CD8-positive, alpha-beta T cell (primary cell): ENCODE measurements at places on chromosomes 7 and 10.

- DNase-seq = no peak
Observed at GRCh38 chr7:99792967-99793366, 9.0 kb upstream of the CYP3A4 start.

DNA sequence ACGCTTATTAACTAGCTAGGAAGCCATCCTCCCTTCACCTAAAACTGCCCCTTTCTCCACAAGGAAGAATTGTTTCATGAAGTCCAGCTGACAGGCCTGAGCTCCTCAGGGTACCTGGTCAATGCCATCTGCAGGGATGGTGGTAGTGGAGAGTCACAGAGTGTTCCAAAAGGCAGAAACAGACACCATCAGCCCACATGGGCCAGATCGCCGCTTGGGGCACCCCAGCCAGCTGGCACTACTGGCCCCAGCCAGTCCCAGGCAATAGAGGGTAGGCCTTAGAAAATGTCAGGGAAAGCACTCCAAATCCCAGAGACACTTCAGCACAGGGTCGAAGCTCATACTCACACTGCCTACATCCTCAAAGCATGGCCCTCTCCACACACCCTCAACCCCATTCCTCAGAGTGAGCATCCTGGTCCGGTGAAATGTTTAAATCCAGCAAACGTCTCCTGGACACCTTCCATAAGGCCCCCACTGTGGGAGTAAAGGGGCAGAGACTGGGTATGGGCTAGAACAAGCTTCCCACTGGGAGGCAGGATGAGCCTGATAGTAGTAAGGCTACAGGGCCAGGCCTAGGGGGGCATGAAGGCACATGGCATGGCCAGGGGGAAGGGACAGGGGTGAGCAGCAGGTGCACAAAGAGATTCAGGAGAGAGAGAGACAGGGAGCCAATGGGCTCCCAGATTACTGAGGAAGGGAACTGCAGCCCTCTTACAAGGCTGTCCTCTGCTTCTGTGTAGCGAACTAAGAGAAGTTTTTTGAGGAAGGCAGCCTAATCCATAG, 1.9 kb downstream of the LRRC20 start:
- no peak for DNase-seq

DNA sequence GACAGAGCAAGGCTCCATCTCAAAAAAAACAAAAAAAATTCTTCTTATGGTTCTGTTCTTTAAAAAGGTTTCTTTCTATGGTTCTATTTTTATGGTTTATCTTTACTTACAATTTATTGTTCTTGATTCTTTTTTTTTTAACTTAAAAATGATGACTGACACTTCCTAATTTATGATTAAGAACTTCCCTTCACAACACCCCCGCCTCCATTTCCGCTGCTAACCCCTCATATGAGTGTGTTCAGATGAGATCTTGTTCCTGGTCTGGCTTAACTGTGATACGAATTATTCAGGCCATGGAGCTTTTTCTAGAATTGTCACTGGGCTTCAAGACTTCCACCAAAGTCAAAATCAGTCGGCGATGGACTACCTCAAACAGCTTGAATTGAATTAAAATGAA, 33.9 kb downstream of the PTER start:
- peak; percentile 9 for DNase-seq

DNA sequence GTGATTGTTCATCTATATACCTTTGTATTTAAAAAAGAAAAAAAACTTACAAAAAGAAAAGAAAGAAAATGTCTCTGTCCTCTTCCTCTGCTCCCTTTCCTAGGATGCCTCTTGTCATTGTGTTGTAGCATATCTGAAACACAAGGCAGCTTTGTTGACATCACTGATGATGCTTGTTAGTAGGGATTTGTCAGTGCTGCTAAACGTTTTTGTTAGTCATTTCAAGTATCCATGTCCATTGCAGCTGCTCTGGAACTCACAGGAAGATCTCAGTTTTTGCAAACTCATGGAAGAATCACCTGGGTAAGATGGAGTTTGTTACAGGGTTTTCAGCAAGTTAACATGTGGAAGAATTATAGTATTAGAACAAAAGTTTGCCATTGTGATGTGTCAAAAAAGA, 123.6 kb downstream of the CCSER2 start:
- no peak for DNase-seq

- no peak for DNase-seq
Observed at GRCh38 chr7:45897042-45897690, 8.9 kb downstream of the IGFBP1 start.

GRCh38 chr10:69464801-69465401, 13.6 kb downstream of the TSPAN15 start:
- no peak for DNase-seq

DNA sequence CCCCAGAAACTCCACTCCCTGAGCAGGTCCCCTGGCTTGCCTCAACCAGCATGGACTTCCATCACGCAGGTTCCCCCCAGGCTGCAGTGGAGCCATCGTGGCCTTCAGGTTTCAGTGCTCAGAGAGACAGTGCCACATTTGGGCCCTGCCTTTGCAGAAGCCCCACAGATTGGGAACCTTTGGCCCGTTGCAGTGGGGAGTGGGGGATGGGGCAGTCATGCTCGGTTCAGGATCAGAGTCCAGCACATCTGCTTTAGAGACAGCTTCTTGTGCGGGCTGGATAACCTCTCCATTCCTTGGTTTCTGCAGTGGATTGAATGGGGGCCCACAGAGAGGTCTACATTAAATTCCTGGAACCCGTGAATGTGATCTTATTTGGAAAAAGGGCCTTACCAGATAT, 183.9 kb downstream of the EBF3 start:
- no peak for DNase-seq

- no peak for DNase-seq
Observed at GRCh38 chr7:14144538-14144937, 155.1 kb upstream of the ETV1 start.

- DNase-seq = no peak
Observed at GRCh38 chr7:156305351-156305750, 335.2 kb upstream of the RNF32 start.

- DNase-seq = no peak
Observed at GRCh38 chr7:42143711-42144600, 93.1 kb downstream of the GLI3 start.

- DNase-seq = no peak
Observed at GRCh38 chr10:47230482-47230881, 69.5 kb upstream of the GDF10 start.

DNA sequence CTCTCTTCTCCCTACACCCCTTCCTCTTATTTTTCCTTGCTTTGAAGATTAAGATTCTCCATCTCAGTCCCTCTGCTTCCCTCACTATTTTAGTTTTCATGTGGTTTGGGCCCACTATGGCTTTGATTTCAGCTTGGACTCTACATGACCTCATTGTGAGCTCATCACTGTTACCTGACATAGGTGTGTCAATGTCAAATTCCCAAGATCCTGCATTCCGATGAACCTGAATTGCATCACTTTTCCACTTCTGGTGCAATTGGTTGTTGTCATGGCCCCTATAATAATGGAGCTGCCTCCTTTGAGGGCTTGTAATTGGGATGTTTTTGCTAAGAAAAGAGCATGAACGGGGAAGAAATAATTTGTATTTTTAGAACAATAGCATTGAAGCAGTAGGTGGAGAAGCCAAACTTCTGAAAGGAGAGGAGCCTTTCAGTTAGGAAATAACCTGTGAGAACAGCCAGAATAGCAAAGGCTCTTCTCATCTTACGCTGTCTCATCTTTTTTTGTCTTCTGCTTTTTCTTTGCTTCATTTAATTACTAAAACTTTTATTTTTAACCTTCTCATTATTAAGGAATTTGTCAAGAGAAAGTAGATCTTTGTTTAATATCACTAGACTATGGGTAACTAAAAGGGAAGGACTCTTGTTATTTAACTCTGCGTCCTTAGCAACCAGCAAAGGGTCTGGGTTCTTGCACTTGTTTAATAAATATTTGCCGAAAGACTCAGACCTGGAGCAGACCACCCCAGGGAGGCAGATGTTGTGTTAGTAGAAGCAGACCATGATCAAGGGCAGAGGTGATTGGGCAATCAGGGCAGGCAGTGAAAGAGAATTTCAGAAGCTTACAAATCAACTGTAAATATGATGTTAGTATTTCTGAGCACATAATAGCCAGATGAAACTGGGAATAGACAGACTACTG, 95.4 kb downstream of the TES start:
- DNase-seq = no peak

GRCh38 chr7:128881458-128882125, 18.9 kb downstream of the ATP6V1F start:
- DNase-seq = no peak

DNA sequence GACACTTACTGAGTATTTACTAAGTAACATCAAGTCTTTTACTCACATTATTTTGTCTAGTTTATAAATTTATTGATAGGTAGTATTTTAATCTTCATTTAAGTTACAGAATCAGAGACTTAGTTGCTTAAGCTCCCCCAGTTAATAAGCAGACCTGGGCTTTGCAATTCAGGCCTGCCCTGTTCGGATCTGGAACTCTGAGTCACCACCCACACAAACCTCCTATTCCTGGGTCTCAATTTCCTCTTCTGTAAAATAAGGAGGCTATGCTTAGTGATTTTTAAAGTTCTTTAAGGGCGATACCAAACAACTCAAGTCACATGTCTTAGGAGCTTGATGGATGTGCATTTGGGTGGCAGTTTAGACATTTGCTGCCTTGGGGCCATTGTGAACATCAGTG, 3.5 kb upstream of the MGAM start:
- DNase-seq = no peak

- DNase-seq = no peak
Observed at GRCh38 chr7:884191-885003, 8.0 kb downstream of the GET4 start.

DNA sequence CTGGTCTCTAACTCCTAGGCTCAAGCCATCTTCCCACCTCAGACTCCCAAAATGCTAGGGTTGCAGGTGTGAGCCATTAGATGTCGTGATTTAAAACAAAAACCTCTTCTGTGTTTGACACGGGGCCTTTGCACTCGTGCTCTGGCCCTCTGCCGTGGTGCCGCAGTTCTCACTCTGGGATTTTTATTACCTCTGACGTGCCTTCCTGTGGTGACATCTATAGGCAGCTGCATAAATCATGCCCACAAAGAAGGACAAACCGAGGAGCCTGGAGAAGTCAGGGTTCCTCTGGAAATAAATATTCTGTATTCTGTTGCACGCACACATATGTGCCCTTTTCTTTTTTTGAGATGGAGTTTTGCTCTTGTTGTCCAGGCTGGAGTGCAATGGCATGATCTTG, 25.9 kb upstream of the OCM start:
- no peak for DNase-seq

DNA sequence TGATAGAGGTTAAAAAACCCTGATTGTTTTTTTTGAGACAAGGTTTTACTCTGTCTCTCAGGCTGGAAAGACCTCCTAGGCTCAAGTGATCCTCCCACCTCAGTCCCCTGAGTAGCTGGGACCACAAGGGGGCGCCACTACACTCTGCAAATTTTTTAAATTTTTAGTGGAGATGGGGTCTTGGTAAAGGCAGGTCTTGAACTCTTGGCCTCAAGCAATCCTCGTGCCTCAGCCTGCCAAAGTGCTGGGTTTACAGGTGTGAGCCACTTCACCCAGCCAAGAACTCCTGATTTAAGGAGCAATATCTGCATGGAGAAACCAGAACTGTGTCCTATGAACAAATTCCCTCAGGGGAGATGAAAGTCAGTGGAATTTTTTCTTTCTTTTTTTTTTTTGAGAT, 7.3 kb upstream of the KLHDC10 start:
- peak; percentile 79 for DNase-seq

DNA sequence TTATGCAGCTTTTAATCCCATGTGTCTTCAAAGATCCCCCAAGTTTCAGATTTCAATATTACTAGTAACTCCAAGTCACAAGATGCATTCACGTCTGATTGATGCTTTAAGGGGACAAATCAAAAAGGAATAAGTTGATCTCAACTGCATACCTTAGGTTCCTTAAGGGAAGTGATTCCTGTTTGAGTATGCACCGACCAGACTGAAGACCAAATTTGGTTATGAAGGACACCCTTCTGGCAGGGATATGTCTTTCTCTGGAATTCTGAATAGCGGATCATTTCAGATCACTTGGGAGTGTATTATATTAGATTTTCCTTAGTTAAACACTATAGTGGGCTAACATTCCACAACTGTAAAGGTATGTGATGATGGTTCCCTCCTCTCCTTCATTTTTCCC, 4.3 kb downstream of the KIF5B start:
- DNase-seq = no peak

DNA sequence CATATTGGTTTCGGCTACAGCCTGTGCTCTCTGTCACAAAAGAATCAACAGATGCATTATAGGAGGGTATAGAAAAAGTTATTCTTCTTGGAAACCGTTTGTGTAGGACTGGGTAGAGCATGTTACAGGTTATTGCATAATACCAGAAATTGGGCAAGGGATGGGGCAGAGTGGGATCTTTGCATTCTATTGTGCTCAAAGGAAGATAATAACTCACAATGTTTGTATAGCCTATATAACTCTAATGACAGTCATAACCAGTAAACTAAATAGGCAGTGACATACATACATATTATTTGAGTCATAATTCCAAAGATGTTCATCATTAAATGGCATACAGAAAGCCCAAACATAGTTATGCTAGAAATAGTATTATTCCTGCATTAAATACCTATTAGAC, 179.7 kb downstream of the XPNPEP1 start:
- no peak for DNase-seq

- DNase-seq = no peak
Observed at GRCh38 chr7:43790834-43791233, 32.4 kb downstream of the BLVRA start.

DNA sequence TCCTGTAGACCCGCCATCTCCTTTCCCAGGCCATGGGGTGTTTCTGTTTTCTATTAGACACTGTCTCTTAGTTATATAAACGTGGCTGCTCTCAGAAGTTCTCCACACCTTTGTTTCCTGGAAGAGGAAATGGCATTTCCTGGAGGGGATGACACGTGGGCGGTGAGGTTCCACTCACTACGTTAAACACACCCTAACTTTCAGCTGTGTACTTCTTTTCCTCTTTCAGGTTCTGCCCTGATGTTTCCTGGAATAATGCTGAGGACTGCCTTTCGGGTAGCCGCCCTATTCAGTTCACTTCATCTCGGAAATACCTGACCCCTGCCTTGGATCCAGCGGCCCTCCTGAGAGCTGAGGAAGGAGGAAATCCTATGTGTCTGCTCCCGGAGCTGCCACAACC, 3.4 kb upstream of the PRKCQ start:
- peak; percentile 60 for DNase-seq

GRCh38 chr7:107830420-107830819, 27.4 kb upstream of the SLC26A3 start:
- no peak for DNase-seq

GRCh38 chr10:43123361-43124093, 14.7 kb upstream of the CSGALNACT2 start:
- no peak for DNase-seq

DNA sequence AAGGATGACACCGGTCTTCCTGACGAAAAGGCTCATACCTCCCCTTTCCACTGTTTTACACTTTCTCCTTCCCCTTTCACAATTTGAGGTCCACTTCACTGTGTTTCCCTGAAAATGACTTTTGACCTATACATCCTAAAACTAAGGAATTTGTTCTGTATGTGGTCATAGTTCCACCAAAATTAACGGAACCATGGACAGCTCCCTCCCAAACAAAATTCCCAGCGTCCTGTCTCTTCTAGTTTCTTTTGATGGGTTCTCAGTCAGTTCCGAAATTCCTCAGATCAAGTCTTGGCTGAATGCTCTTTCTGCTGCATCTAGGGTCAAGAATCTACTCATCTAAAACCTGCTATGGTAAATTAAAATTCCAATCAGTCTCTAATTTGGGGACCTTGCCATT, 1191.9 kb downstream of the CNTNAP2 start:
- no peak for DNase-seq
